CD4-positive, CD25-positive, alpha-beta regulatory T cell (primary cell): ENCODE measurements at places on chromosomes 3 and 15.

GRCh38 chr15:80618685-80619400, 76.3 kb upstream of the ABHD17C start:
- no peak for DNase-seq

DNA sequence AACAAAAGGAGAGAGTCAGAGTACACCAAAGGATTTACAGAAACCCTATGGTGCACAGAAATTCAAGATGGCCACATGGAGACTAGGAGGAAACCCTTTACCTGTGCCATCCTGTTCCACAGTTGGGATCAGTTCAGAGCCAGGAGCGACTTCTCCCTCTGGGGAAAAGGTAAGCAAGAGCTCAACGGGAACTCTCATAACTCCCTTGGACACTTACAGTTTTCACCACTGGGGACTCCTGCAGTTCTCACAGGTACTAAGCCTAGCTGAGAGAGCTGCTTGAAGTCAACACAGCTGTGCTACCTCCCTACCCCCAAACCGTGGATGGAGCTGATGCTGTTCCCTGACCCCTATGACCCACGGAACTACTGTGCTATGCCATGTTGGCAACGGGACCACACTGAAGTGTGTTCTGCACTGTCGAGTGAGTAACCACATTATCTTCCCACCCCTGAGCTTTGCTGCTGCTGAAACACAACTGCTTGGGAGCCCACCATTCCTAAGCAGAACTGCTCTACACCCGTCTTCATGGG, 606.8 kb downstream of the GBE1 start:
- DNase-seq: no peak

DNA sequence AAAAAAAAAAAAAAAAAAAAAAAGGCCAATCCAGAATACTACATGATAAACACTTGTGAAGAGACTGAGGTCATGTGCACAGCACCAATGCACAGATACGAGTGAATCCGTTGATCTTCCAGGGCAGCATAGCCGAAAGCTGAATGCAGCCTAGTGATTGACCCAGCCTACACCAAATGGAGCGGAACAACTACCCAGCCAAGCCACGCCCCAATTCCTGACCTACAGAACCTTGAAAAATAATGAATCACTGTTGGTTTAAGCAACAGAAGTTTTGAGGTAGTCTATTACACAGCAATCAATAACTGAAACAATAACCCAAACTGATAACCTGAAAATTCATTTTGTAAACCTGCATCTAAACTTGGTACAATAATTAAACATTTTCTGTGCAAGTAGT, 361.0 kb downstream of the FHIT start:
- no peak for DNase-seq

DNA sequence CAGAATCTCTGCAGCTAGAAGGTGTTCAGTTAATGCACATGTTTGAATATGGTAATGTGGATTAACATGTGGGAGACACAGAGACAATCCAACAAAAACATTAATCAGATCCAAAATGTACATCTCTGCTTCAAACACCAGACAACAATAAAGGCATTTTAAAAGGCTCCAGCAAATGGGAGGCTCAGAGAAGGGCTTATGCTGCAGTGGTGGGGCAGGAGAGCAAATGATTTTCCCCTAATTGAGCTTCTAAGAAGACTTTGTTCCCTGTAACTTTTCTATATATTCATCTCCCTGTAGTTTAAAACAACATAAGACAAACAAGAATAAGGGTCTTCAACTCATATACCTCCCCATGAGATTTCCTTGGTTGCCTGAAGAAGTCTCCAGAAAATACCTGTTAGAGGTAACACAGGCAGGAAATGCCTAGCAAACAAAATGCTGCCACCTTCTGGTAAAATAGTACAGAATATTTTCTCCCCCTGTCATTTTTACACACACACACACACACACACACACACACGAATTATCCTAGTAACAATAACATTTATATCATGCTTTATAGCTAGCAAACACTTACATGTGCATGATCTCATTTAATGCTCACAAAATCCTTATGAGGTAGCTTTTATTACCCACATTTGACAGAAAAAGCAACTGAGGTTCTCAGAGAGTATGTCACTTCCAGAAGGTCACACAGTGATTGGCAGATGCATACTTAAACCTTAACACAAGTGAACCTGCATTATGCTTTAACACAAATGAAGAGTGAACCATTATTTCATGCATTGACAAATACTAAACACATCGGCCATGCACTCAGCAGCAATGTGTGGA, 123.4 kb upstream of the MB21D2 start:
- DNase-seq: no peak

- no peak for DNase-seq
Measured at GRCh38 chr3:114451561-114452018, 157.8 kb downstream of the TIGIT start.

DNA sequence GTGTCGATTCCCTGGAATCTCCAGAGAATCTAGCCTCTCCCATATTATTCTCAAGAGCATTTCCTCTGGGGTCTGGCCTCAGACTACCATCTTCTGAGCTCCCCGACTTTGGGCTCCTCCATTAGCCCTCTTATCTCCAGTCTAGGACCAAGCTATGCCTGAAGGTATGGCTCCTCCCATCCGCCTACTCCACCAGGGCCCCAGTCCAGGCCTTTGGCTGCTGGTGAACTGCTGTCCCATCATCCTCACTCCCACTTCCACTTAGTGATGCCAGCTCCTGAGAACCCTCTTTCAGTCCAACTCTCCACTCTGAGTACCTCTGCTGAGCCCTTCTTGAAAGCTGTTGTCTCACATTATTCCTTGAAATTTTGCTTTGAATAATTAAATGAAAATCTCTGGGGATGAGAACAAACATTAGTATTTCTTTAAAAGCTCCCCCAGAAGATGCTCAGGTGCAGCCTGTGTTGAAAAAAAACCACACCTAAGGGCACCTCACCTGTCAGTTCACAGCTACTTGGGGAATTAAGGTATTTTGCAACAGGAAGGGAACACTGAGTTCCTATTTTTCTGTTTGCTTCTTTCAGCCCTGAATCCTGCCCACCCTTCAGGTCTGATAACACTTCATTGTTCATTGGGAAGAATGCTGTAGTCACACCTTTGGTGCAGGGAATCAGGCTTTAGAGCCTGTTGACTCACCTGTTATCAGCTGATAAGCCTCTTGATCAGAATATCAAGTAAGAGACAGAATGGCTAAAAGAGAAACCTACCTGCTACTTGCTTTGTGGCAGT, 9.5 kb downstream of the CLDN18 start:
- DNase-seq: no peak

GRCh38 chr15:70172124-70172523, 74.4 kb upstream of the TLE3 start:
- no peak for DNase-seq

DNA sequence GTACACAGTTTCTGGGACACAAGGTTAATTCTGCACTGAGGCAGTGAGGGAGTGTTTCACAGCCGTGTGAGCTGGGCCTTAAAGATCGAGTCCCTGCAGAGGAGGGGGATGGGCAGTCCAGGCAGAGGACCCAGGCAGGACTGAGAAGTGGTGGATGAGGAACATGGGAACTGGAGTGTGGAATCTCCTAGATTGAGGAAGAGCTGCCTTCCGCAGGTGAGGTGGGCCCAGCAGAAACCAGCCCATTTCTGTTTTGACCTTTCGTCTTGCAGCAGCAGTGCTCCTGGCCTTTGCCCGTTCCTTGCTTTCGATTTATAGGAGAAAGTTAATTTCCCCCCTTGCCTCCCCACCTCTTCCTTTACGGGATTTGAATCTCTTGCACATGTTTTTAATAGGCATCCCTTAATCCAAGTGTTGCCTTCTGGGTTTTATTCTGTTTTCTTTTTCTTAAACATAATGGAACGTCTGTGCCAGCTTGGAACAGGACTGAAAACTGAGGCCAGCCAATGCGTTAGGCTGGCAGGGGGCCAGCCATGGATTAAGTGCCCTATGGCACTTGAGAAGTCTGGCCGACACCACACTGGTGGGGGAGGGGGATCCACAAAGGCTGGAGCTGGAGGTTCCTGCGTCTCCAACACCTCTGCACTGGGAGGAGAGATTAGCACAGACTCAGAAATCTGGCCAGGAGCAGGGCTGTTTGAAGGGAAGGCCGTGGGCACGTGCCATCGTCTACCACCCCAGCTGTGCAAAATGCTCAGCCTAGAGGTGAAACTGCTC, 78.1 kb downstream of the AAGAB start:
- DNase-seq: no peak

GRCh38 chr3:39718674-39719595, 90.5 kb upstream of the MYRIP start:
- no peak for DNase-seq

DNA sequence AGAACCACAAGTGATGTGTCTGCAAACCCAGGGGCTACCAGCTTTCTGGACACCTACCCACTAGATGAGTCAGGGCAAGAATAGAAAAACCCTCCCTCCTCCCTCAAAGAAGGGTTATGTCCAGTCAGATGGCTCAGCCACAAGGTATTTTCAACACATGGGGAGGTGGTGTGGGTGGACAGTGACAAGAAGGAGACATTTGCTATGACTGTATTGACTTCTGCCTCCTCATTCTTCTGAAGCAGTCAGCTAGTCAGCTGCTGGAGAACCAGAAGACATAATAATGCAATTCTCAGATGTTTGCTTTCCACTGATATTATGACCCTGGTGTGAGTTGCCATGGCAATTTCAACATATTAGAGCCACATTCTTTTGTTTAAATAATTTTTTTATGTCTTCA, 66.7 kb upstream of the GOLGA8B start:
- no peak for DNase-seq

- DNase-seq: no peak
Measured at GRCh38 chr3:32323604-32324003, 68.0 kb upstream of the CMTM7 start.

- DNase-seq: no peak
Measured at GRCh38 chr3:53731934-53732624, 114.1 kb downstream of the CHDH start.

DNA sequence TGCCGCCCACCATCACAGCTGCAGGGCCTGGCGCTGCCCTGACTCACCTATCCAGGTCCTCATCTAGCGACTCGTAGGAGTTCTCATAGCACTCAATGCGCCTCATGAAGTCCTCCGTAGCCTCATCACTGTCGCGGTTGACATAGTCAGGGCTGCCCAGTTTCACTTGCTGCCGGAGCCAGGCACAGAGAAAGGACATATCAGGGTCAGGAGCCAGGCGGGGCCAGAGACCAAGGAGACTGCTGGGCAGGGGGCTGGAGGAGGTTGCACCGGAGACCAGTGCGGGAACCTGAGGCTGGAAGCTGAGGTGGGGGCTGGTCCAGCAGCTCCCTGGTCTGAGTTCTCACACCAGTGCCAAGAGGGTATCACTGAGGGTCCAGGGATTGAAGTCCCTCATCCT, 18.2 kb downstream of the PFKFB4 start:
- DNase-seq: no peak

DNA sequence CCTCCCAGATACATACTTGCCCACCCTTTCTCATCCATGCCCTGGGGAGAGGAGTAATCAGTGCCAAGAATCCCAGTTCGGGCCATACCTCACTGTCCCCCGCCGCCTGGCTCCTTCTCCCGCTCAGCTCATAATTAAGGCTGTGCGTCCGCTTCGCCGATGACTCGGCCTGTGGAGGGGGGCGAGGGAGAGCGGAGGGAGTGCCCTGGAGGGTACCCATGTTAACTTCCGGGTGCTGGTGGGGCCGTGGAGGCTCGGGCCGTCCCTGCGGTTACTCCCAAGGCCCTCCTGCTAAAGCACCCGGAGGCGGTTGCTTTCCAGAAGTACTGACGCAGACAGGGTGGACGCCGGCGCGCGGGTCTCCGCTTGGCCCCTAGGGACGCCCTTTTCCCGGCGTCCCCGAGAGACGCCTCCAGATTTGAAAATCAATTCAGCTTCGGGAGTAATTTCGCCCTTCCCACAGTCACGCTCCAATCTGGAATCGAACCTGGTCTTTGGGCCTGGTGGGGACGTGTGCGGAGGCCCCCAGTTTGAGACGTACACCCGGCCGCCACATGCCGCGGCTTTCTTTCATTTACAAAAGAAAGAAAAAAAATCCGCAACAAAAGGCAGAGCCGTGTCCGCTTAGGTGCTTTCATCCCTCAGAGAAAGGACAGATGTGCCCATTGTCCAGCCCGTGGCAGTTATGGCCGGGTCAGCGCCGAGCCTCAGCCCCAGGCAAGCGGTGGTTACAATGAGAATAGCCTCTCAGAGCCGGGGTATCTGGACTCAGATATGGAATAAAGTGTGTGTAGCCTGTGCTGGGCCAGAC, 1.0 kb upstream of the ONECUT1 start:
- DNase-seq: no peak

DNA sequence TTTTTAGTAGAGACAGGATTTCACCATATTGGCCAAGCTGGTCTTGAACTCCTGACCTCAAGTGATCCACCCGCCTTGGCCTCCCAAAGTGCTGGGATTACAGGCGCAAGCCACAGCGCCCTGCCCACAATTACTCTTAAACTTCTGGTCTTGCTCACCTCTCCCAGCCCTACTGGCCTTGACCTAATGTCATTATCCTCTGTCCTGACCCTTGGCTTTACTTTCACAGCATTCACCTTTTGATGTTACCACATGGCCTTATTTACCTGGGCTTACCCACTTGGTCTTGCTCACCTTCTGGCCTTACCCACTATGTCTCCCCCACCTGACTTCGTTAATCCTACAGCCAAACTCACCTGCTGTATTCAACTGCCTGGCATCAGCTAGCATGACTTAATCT, 105.9 kb downstream of the IL12A start:
- no peak for DNase-seq

DNA sequence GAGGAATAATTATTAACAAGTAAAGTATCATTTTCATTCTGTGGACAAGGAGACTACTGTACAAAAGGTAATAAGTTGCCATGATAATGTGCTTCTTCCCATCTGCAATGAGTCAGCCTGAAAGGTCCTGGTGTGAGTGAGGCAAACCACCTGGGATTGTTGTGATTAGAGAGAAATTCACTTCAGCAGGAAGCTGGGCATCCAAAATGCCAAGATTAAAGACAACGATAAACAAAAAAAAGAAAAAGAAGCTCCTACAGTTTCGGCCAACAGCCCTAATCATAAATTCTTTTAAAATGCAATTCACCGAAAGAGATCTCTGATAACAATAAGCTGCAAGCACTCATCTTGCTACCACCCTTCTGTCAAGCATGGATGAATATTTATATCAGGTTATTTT, 507.8 kb downstream of the TUSC7 start:
- DNase-seq: no peak

GRCh38 chr15:69009341-69009740, 5.2 kb upstream of the NOX5 start:
- no peak for DNase-seq

GRCh38 chr3:109702252-109702651, 364.9 kb upstream of the DPPA4 start:
- DNase-seq: peak; percentile 31

GRCh38 chr3:113249111-113249510, 37.8 kb downstream of the BOC start:
- DNase-seq: no peak

- peak; percentile 9 for DNase-seq
Measured at GRCh38 chr15:78170848-78171773, 21.9 kb downstream of the IDH3A start.

- DNase-seq: no peak
Measured at GRCh38 chr3:48215876-48216275, 7.4 kb upstream of the CAMP start.
